GM13976 (cell line): ENCODE measurements at places on chromosomes 7 and 10.

DNA sequence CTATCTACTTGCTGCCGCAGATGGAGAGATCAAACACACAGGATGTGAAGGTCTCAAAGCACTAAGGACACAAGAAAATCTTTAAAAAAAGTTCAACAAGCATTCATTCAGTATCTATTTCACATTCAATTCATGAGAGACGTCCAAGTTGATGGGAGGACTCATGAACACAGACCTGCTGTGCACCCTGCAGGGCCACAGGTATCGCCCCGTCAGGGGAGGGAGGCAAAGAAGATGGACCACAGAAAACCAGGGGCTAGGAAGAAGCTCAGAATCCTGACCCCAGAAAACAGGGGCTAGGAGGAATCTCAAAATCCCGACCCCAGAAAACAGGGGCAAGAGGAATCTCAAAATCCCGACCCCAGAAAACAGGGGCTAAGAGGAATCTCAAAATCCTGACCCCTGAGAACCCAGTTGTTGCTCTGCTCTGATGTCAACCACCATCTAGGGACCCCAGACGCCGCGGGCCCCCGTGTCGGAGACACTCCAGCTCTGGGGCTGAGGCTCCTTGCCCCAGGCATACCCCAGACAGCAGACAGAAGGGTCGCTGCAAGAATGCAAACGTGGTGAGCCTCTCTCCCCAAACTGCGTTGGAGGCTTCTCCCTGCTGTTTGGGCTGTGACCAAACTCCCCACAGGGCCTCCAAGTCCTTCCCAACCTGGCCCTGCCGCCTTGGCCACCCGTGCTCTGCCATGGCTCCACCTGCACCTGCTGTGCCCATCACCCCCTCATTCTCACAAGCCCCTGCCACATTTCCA, 197.6 kb downstream of the DIP2C start:
- DNase-seq, result no peak

DNA sequence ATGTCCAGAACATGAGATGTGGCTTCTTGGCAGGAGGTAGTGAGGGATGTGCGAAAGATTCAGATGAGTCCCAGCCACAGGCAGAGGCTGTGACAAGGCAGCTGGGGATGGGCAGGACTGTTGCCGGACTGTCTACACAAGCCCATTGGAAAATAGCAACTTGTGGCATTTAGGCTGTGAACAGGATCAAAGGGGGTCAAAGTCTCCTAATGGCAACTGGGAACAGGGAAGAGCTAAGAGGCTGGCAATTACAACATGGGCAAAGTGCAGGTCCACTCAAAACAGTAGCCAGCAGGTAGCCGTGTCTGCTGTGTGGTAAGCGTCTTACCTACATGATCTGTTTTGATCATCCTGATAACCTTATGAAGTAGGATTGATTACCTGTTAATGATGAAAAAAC, 254.2 kb upstream of the ZNF32 start:
- no peak for DNase-seq

GRCh38 chr10:110405380-110405779, 92.3 kb upstream of the DUSP5 start:
- no peak for DNase-seq

GRCh38 chr7:149773446-149774236, at the start of gene ZNF467:
Gene ZNF467 (minus strand): TSS chr7:149773588. CDS start chr7:149771032, 2,556 bp downstream.
- no peak for DNase-seq

- no peak for DNase-seq
These were observed 244.5 kb upstream of the ETV1 start for GRCh38 chr7:14233868-14234369.

DNA sequence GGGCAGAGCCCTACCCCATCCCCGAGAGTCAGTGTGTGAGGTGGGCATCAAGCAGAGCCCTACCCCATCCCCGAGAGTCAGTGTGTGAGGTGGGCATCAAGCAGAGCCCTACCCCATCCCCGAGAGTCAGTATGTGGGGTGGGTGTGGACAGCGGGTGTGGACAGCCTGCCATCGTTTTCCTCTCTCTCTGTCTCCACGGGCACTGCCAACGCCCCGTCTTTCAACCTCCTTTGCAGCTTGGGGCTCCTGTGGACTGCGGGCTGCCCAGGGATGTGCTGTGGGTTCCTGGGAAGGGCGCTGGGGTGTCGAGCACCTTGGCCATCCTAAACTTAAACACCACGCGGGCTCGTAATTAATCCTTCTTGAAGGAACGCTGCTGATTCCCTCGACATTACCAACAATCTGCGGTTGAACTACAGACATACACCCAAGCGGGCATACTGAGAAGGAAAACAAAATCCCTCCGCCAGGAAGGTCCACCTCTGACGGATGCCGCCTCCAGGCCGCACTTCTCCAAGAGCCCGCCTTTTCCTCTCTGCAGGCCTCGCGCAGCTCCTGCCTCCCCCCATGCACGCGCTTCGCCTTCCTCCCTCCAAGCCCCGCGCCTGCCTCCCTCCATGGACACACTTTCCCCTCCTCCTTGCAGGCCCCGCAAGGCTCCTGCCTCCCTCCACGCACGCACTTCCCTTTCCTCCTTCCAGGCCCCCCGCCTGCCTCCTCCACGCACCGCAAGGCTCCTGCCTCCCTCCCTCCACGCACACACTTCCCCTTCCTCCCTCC, 65.1 kb downstream of the ADARB2 start:
- no peak for DNase-seq

- DNase-seq, result no peak
These were observed 173.4 kb downstream of the RNF216 start for GRCh38 chr7:5607951-5608656.

DNA sequence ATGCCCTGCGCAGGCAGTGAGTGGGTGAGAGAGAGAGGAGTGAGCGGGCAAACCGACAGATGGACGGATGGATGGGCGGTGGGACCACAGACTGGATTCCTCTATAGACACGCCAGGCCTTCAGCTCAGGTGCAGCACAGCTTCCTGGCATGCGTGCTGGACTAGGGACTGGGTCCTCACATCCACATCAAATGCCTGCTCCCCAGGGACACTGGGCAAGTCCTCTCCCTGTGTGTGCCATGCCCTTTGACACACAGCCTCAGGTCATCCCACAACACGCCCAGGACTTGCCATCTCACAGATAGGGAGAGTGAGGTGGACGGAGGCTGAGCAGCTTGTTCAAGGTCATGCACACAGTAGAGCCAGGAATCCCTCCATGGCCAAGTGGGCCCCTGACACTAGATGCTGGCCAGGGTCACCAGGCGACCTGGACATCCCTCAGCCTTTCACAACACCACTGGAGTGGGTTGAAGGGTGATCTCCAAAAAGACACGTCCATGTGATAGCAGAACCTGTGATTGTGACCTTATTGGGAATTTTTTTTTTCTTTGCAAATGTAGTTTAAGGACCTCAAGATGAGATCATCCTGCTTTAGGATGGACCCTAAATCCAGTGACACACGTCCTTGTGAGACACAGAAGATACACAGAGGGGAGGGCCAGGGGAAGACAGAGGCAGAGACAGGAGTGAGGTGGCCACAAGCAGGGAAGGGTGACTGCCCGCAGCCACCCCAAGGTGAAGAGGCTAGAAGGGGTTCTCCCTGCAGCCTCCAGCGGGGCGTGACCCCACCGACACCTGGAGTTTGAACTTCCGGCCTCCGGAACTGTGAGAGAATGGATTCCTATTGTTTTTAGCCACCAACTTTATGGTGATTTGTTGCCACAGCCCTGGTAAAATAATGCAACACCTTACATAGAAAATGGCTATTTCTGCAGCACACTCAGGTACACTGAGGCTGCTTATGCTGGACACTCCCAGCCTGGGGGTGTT, 155.0 kb upstream of the CHST15 start:
- no peak for DNase-seq

DNA sequence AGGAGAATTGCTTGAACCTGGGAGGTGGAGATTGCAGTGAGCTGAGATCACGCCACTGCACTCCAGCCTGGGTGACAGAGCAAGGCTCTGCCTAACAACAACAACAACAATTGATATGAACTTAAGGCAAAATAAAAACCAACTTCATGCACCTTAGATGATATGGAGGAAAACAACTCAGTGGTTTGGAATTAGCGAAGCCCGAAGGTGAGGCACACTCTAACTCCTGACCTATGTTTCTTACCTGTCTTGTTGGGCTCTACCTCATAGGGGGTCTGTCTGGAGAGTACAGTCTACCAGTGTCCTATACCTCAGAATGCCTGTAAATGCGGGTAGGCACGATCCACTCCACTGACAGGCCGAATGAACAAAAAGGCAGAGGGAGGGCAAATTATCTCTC, 24.3 kb upstream of the COBL start:
- DNase-seq, result no peak

- no peak for DNase-seq
These were observed 525.4 kb downstream of the TFEC start for GRCh38 chr7:115505136-115505535.

DNA sequence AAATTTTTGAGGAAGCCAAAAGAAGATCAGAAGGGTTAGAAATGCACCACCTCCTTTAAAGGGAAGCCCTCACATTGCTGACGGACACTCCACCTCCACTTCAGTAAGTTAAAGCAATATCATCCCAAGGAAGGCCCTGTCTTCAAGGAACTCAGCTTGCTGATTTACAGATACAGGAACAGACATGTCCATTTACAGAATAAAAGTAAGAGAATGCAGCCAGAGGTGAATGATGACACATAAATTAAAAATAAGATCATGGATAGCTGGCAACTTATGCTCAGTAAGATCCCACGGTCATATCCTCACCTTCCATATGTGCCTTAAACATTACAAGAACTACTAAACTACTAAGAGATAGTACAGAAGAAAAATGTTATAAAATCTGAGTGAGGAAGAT, 20.4 kb downstream of the GRB10 start:
- no peak for DNase-seq

- peak; percentile 7 for DNase-seq
These were observed 10.6 kb upstream of the SLC18A3 start for GRCh38 chr10:49599546-49599945.
